Stimulated activated CD8-positive, alpha-beta memory T cell treated with anti-CD3 and anti-CD28 coated beads, Interleukin-15, amount 100 ng/mL, for 48 hours (primary cell): ENCODE measurements at places on chromosomes 11 and 22.

DNA sequence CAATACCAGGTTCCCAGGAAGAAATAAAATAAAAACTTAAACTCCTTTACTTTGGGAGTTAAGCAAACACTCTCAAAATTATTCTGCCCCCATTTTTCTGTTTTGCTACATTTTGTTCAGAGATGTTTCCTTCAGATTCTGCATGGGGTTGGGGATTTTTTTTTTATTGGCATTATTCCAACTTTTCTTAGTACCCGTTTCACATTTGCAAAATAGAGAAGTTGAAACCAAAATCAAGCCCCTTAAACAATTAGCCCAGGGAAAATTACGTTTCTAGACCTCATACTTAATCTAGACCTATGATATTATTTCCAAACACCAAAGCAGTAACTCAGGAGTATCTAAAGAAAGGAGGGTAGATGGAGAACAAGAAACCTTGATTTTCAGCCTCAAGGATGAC is 20.6 kb upstream of the MS4A7 start:
- DNase-seq, result no peak

DNA sequence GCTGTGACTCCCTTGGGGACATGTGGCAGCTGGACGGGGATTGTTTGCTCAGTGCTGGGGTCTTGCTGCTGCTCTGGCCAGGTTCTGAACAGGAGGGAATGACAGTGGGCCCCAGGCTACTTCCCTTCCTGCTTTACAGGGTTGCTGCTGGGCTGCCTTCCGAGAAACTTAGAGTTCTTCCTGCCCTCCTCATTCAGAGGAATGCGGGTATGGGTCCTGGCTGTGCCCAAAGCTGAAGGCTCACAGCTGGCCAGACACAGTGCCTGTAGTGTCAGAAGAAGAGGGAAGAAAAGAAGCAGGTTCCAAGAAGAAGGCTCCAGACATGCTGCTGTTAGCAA is 108.3 kb upstream of the PARVA start:
- DNase-seq, result no peak

GRCh38 chr11:31433851-31434250 is 64.2 kb downstream of the DNAJC24 start:
- DNase-seq, result no peak

- no peak for DNase-seq
Observed at GRCh38 chr11:102416976-102417375, 35.6 kb downstream of the TMEM123 start.

- no peak for DNase-seq
Observed at GRCh38 chr22:45358127-45358526, 48.4 kb downstream of the FAM118A start.

- no peak for DNase-seq
Observed at GRCh38 chr11:132962041-132962440, 570.3 kb downstream of the OPCML start.

GRCh38 chr11:46389450-46390330 is 1.9 kb downstream of the CHRM4 start:
- DNase-seq, result no peak

GRCh38 chr11:16154715-16155396 is 201.5 kb downstream of the SOX6 start:
- DNase-seq, result no peak

GRCh38 chr11:108221371-108221770 is 1.1 kb downstream of the NPAT start:
- DNase-seq, result no peak

DNA sequence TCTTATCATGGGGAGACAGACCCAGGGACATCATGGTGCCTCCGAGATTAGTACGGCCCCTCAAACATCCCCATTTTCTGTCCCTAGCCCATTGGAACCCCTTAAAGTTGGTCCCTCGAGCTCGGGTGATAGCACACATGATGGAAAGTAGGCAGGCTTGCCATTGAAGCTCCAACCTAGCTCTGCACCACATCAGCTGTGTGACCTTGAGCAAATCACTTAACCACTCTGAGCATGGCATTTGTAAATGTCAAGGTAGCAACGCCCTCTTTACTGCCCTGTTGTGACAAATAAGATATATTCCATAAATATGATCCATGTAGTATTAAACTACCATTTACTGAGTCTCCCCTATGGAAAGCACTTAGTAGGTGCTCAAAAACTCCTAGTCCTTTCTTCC is 61.1 kb downstream of the MIAT start:
- no peak for DNase-seq

DNA sequence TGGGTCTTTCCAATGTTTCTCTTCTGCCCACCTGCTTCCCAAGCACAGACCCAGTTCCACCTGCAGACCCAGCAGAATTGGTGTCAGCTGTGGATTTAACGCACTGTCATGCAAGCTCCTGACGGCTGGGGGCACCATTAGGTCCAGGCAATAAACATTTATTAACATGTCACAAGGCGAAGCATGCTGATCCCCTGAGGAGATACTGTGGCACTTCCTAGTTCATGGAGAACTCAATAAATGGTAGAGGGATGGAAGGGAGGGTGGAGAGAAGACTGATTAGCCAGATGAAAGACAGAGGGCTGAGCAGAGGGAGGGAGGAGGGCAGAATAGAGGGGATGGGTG is 68.3 kb upstream of the TSPAN18 start:
- DNase-seq, result no peak

- DNase-seq, result no peak
Observed at GRCh38 chr22:29254286-29254660, 13.5 kb downstream of the RHBDD3 start.

GRCh38 chr22:23632178-23632577 is at the start of gene DRICH1:
TSS of gene DRICH1 (minus strand) at chr22:23632321. CDS start at chr22:23632023, 298 bp downstream.
- DNase-seq, result no peak

DNA sequence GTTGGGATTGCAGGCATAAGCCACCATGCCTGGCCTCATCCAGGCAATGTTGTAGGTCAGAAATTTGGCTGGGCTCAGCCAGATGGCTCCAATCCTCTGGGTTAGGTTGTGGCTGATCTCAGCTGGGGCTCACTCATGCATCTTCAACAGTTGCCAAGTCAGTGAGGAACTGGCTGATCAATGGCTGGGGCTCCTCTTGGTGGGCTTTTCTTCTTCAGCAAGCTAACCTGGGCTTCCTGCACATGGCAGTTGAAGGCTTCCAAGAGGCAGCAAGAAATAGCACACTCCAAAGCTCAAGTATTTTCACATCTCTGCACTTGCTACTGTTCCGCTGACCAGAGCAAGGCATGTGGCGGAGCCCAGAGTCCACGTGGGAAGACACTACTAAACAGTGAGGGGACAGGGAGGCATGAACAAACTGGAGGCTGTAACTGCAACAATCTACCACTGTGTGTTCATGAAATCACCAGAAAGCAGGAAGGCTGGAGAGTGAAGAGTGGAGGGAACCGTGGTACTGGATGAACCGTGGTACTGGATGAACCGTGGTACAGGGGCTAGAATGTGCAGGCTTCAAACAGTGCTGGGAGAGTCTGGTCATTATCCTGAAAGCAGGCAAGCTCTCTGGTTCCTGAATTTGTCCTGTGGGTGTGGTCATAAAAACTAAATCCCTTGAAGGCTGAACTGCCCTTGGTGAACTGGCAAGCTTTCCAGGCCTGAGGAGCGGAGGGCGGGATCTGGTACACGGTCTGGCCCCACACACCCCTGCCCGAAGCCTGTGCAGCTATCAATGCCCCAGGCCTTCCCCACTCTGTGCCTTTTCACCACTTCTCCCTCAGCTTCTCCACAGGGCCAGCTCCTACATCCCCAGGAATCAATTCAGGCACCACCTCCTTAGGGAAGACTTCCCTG is 20.2 kb downstream of the CHST1 start:
- DNase-seq, result no peak

DNA sequence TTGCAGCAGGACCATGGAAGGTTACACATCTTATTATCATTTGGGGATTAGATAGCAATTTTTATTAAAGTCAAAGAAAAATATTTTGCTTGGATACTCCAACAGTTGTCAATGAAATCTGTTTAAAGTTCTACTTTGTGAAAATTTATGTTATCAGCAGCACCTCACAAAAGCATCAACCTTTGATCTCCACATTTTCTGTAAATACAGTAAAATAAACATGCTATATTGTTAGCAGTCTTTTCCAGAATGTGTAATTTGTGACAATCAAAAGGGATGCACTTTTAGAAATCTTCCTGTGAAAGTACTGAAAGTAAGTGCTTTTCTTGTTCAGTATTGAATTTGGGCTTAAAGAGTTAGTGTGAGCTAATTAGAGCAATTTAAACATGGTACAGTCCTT is 4.1 kb downstream of the SLC22A25 start:
- DNase-seq, result no peak

DNA sequence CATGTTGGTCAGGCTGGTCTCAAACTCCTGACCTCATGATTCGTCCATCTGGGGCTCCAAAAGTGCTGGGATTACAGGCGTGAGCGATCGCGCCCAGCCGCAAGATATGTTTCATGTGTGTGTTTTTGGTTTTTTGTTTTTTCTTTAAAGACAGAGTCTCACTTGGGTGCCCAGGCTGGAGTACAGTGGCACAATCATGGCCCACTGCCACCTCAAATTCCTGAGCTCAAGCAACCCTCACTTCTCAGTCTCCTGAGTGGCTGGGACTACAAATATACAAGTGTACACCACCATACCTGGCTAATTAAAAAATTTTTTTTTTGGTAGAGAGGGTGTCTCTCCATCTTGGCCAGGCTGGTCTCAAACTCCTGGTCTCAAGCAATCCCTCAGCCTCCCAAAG is 8.4 kb downstream of the TIGD3 start:
- DNase-seq, result no peak

- no peak for DNase-seq
Observed at GRCh38 chr22:47837703-47838102, 1075.3 kb downstream of the TBC1D22A start.
